ENCODE measurements at places on chromosomes 12 and 14.
A peak's percentile ranks its signal among the peaks of the same experiment; 100 is the strongest.

- peak; percentile 86 for DNase-seq
Measured at GRCh38 chr12:47819896-47820630, at the start of gene HDAC7. Gene HDAC7 (minus strand): TSS chr12:47819903. CDS start chr12:47819785, 118 bp downstream.

DNA sequence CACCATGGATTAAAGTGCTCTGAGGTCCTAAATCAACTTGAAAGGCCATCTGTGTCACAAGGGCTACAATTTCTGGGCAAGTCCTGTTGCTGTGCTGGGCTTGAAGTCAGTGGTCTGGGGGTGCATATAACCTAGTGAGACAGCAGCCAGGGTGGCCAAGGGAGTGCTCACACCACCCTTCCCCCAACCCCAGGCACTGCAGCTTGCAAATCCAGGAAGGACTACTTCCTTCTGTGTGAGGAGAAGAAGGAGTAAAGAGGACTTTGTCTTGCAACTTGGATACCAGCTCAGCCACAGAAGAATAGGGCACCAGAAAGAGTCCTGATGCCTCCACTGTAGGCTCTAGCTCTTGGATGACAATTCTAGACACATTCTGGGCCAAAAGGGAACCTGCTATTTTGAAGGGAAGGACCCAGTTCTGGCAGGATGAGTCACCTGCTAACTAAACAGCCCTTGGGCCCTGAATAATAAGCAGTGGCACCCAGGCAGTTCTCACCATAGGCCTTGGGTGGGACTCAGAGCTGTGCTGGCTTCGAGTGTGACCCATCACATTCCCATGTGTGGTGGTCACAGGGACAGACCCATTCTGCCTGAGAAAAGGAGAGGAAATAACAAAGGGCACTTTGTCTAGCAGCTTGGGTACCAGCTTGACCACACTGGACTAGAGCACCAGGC lies 32.6 kb upstream of the DHRS7 start:
- DNase-seq: peak; percentile 40

GRCh38 chr12:116090516-116090915 lies 187.0 kb downstream of the MED13L start:
- DNase-seq: no peak

GRCh38 chr12:106123551-106124081 lies 15.1 kb downstream of the NUAK1 start:
- no peak for DNase-seq

DNA sequence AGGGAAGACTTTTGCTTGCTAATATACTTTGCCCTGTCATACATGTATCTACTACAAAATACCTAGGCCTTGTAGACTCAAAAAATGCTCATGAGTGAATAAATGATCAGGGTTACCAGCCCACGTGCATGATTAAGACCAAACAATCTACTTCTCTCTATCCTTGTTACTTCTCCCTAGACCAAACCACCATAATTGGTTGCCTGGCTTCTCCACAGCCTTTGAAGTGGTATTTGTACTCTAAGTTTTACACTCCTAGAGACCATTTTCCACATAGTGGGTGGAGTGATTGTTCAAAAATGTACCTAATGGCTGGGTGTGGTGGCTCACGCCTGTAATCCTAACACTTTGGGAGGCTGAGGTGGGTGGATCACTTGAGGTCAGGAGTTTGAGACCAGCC lies 14.1 kb upstream of the RPS6KL1 start:
- no peak for DNase-seq

DNA sequence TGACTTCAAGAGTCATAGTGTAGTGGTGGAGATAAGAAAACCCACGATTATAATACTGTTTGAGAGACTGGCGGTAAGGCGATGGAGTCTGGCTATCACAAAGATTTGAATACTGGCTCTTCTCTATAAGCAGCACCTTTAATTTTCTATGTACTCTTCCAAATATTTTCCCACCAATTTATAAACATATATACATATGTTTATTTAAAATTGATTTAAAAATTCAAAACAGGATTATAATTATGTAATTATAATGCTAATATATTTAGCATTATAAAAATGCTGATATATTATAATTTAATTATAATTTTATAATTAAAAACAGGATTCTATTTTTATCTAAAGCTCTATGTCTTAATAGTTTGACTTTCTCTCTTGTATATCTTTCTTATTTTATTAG lies 15.4 kb upstream of the DCD start:
- no peak for DNase-seq

- no peak for DNase-seq
Measured at GRCh38 chr14:61433169-61433568, 111.8 kb downstream of the PRKCH start.

GRCh38 chr12:13905794-13906193 lies 75.6 kb downstream of the GRIN2B start:
- no peak for DNase-seq

GRCh38 chr12:122350141-122350848 lies 72.2 kb downstream of the CLIP1 start:
- no peak for DNase-seq

- DNase-seq: no peak
Measured at GRCh38 chr14:104551851-104552737, 27.5 kb upstream of the C14orf180 start.

DNA sequence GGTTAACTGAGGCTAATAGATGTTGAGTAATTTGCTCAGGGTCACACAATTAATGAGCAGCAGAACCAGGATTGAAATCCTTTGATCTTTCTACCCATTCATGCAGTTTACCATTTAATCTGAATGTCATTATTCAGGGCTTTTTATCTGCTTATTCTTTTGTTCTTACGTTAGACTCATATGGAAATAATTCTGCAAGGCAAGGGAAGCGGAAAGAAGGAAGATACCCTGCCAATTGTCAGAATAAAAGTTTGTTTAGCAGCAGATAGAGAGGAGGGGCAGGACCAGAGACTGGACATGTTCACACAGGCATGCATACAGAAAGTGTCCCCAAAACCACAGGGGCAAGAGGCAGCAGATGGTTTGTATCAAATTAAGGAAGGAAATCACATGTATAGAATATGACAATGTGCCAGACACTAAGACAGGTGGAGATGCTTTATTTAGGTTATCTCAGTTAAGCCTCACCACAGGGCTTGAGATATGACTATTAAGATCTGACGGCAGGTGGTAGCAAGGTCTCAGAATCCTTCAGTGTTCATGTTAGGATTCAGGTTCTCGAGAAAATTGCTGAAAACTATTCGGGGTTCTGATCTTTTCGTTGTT lies 29.8 kb downstream of the BRMS1L start:
- no peak for DNase-seq

GRCh38 chr12:95240556-95240955 lies 22.9 kb downstream of the VEZT start:
- no peak for DNase-seq

DNA sequence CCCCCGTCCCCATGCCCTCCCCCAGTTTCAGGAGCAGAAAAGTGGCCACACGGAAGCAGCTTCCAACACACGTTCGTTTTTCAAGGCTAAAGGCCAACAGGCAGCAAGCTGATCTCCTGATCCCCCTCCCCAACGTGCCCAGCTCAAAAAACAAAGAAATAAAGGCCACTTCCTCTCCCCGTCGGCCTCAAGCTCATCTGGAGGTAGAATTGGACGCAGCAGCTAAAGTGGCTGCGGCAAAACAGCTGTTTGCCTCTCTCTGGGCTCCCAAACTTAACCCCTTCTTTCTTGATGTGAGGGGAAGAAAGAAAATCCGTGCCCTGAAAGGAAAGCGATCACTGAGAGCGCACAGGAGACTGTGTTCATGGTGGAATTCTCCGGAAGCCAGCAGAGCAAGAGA lies 66.3 kb downstream of the SCARB1 start:
- no peak for DNase-seq

Measured in NB4 (cell line).